Smooth muscle cell of the pulmonary artery (primary cell): ENCODE measurements at places on chromosomes 1 and 21. TPM values are rescaled to one million over a fixed set of nuclear protein-coding genes. Genes with fewer than 3 reads are reported as not detected.

The PTPN7 gene
- not detected in 2 replicates for total RNA-seq

The OR14A2 gene
- total RNA-seq = not detected in 2 replicates

The HCRTR1 gene
- not detected in 2 replicates for total RNA-seq

The MSH4 gene
- total RNA-seq = 0.33 and 0.52 TPM in 2 replicates

The NPHS2 gene
- total RNA-seq = not detected in 2 replicates
